ENCODE measurements at places on chromosomes 4 and X.

DNA sequence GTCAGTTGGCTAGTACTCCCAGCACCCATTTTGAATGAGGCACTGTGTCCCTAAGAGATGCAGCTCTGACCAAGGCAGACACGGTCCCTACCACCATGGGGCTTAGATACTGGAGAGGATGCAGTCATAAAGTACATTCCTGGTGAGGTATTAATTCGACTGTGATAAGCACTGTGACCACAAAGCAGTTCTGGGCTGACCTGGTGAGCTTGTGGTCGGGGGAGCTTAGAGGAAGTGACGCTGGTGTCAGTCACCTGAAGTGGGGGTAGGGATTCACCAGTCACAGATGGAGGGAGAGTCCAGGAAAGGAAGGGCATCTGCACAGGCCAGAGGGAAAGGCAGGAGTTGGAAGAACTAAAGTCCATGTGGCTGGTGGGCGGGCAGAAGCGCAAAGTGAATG is 15.8 kb upstream of the CLTRN start:
- no peak for DNase-seq

DNA sequence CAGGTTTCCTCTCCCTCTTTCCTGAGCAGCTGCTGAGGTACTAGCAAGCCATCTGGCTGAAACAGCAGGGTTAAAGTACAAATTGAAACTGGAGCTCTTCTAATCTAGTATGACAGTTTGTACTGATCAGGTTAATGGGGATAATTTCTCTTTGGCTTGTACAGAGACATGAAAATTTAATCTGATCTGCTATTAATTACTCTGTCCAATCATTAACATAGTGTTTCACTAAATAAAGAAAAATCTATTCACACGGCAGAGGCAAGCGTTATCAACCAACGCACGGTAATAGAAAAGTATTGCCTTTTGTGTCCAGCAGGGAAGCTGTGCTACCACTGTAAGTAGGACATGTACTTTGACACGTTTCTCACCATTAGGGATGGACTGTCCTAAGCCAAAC is 71.1 kb downstream of the IGSF1 start:
- no peak for DNase-seq

- DNase-seq: peak; percentile 24
These were observed 350.0 kb downstream of the CAMK2D start for GRCh38 chr4:113411496-113411938.

GRCh38 chrX:41457613-41458192 is 10.6 kb downstream of the NYX start:
- no peak for DNase-seq

- no peak for DNase-seq
These were observed 59.3 kb downstream of the PSAPL1 start for GRCh38 chr4:7375427-7375826.

GRCh38 chrX:16210061-16210460 is 42.8 kb downstream of the MAGEB17 start:
- no peak for DNase-seq

DNA sequence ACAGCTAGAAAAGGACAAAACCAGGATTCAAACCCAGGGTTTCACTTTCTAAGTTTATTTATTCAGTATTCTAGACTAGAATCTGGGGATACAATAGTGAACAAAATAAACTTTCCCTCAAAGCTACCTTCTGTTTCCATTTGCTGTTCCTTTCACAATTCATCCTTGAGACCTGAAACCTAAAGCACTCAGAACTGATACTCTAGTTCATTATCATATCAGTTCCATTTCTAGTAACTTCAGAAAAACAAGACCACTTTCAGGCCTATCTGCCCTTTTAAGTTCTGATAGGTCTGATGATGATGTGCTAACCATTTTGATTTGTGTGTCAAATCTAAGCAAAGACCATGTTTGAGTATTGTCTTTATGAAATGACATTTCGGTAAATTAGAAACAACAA is 7.8 kb upstream of the XK start:
- no peak for DNase-seq

GRCh38 chrX:46758163-46758955 is 559 bp downstream of the SLC9A7 start:
- DNase-seq: no peak

DNA sequence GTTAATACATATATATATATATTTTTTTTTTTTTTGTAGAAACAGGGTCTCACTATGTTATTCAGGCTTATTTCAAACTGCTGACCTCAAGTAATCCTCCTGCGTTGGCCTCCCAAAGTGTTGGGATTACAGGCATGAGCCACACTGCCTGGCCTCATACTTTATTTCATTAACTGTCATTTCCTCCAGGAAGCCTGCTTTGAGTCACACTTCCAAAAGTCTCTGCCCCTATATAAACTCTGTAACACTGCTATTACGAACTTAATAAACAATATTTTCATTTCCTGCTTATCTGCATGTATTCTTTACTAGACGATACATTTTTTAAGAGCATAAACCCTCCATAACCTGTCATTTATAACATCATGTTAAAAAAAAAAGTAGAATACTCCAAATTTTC is 167.2 kb downstream of the WDFY3 start:
- no peak for DNase-seq

- no peak for DNase-seq
These were observed 157.8 kb upstream of the TTC29 start for GRCh38 chr4:147103403-147103946.

- DNase-seq: no peak
These were observed 212.3 kb downstream of the DCAF12L2 start for GRCh38 chrX:125953814-125954213.

- DNase-seq: no peak
These were observed 24.0 kb downstream of the CEP44 start for GRCh38 chr4:174307694-174308093.

GRCh38 chr4:3387154-3387942 is 54.4 kb upstream of the HGFAC start:
- DNase-seq: no peak

DNA sequence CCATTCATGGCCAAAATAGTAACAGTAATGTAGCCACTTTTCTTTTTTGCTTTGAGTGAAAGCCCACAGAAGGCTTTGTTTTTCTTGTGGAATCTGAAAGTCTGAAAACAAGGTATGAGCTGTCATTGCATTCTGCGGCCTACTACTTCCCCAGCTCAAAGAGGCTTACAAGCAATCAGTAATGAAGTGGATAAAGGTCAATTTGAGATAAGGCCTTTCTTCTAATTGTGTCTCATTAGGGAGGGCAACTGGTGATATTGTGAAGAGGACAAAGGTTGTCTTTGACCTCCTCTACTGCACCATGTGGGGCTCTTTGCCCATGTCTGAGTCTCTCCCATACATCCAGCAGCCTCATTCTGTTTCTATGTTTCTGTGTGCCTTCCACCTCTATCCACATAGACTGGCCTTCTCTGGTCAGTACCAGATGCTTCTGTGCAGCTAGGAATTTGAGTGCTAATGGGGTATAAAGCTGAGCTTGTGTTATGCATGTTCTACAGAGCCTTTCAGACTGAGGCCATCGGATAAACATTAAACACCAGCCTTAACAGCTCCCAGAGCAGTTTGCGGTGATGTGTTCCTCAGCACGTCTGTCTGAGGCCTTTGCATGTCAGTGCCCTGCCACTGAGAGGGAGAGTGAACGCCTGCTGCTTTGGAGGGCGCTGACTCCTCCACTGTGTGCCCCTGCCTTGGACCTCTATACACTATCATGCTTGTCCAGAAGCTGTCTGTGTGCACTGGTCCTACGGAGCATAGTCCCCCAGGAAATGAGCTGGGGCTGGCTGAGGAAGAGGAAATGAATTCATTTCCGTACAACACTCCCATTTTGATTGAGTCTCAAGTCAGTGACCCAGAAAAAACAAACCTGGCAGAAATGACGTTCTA is 80.2 kb downstream of the SH2D1A start:
- no peak for DNase-seq

GRCh38 chr4:121140716-121141460 is 23.2 kb downstream of the TNIP3 start:
- DNase-seq: no peak

- DNase-seq: no peak
These were observed 182.3 kb downstream of the RPA4 start for GRCh38 chrX:97065973-97066372.

GRCh38 chrX:83658731-83659130 is 150.6 kb downstream of the POU3F4 start:
- no peak for DNase-seq

DNA sequence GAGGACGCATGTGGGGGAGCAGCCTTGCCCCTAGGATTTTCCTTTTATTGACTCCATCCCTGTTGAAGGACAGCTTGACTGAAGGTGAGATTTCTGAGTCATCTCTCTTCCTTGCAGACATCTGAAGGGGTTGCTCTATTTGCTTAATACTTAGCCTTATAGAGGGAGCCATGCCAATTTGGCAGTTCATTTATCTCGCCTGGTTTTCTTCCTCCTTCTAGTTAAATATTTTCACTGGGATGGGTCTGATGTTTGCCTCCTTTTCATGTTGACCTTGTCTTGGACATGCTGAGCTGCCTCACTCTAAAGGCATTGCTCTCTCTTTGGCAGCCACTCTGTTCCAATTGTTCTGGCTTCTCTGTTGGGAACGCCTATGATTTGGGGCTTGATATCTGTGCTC is 151.0 kb upstream of the PSAPL1 start:
- DNase-seq: no peak

- no peak for DNase-seq
These were observed 161.5 kb upstream of the EPHA5 start for GRCh38 chr4:65831828-65832227.

DNA sequence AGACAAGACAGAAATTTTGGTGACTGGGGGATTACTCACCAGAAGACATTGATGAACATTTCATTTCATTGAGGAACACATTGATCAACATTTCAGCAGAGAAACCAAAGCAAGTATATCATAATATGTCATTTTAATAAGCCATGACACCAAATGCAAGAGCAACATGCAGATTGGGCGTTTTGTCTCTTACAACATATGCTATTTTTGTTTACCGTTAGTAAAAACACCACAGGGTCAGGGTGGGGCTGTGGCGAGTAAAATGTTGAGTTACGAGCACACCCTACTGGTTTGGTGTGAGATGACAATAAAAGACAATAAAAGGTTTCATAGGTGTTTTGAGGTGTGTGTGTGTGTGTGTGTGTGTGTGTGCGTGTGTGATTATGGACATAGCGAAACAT is 294.5 kb downstream of the PDGFC start:
- no peak for DNase-seq

DNA sequence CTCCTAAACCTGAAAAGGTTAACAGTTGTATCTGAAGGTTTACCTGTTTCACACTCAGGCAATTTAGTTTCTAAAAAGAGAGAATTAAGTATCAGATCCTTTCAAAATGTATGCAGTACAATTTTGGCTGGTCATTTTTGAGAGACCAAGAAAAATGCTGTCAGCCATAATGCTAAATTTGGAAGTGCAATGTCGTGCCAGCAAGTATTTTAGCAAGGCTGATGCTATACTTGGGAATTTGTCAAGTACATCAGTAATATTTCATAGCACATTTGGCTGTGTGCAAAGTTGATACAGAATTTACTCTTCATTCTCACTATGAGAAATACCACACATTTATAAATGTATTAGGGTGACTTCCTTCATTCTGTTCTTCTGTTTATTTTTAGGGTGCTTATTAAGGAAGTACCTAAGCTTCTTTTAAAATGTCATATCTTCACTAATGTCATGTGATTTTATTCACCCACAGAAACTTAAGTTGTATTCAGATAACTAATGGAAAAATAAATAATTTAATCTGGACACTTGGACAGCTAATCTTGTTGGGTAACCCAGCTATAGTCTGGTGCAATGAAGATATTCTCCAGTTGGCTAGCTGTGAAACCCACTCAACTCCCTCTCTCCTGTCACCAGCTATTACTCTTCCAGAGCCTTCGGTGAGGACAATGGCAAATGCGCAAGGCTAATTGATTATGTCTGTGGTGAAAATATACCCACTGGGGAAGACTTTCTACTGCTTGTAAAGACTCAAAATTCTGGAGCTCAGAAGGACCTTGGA is 84.2 kb upstream of the TLL1 start:
- DNase-seq: no peak

GRCh38 chr4:52600275-52600674 is 58.8 kb downstream of the USP46 start:
- DNase-seq: no peak

GRCh38 chr4:76252271-76252653 is 741 bp downstream of the FAM47E start:
- no peak for DNase-seq

DNA sequence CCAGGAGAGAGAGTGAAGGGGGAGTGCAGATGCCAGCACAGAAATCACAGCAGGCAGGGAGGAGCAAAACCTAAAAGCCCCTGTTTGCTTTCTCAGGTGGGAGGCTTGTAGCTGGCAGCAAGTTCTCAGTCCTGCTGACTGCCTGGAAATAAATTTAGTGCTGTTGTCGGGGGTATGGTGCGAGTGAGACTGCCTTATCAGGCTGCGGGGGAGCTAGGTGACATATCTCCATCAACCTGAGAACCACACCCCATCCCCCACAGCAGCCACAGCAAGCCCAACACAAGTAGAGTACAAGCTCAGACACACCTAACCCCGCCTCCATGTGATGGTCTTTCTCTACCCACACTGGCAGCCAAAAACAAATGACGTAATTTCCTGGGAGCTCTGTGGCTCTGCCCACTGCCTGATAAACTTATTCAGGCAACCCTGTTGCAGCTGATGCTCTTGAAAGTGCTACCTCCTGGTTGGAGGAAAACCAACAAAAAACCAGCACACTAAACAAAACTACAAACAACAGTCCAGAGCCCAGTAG is 953.4 kb upstream of the NDST4 start:
- DNase-seq: no peak

GRCh38 chr4:83012200-83012686 is 1.6 kb upstream of the LIN54 start:
- peak; percentile 63 for DNase-seq

GRCh38 chrX:139972629-139973624 is 7.6 kb upstream of the CXorf66 start:
- DNase-seq: no peak

GRCh38 chr4:186693159-186693815 is 30.4 kb downstream of the FAT1 start:
- DNase-seq: peak; percentile 78

- DNase-seq: no peak
These were observed 180.3 kb upstream of the GATB start for GRCh38 chr4:151940926-151941617.

- no peak for DNase-seq
These were observed 29.8 kb downstream of the CD99L2 start for GRCh38 chrX:150868625-150869024.

GRCh38 chr4:14347526-14347925 is 654.8 kb upstream of the CPEB2 start:
- DNase-seq: no peak

DNA sequence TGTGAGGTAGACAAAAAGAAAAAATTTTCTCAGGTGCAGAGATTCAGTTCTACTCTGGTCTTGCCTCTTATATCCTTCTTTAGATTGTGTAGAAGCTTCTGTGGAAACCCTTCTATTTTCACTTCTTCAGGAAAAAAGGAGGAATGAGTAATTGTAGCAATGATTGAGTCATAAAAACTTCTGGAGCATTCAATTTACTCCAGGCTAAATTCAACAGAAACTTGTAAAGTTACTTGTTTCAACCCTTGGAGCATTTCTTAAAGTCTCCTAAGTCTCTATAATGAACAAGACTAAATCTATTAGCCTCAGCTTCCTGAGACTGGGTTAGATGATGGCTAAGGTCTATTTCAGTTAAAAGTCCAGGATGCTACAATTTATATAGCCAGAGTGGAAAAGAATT is 29.9 kb downstream of the BOD1L1 start:
- no peak for DNase-seq
